ENCODE measurements at places on chromosomes 16 and 17.
A peak's percentile ranks its signal among the peaks of the same experiment; 100 is the strongest.

- DNase-seq = no peak
Measured at GRCh38 chr17:73379826-73380225, 68.0 kb upstream of the CDC42EP4 start.

GRCh38 chr16:66713076-66713475 is 16.5 kb upstream of the CMTM4 start:
- DNase-seq = no peak

GRCh38 chr16:88856122-88856827 is 472 bp downstream of the GALNS start:
- DNase-seq = no peak

- DNase-seq = no peak
Measured at GRCh38 chr17:4946312-4946976, 1.9 kb downstream of the PFN1 start.

DNA sequence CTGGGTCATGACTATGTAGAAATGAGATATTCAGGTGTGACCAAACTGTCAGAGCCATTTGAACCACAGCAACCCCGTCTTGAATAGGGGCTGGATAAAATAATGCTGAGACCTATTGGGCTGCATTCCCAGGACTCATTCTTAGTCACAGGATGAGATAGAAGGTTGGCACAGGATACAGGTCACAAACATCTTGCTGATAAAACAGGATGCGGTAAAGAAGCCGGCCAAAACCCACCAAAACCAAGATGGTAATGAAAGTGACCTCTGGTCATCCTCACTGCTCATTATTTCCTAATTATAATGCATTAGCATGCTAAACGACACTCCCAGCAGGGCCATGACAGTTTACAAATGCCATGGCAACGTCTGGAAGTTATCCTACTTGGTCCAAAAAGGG is 545.5 kb downstream of the TMEM114 start:
- no peak for DNase-seq

DNA sequence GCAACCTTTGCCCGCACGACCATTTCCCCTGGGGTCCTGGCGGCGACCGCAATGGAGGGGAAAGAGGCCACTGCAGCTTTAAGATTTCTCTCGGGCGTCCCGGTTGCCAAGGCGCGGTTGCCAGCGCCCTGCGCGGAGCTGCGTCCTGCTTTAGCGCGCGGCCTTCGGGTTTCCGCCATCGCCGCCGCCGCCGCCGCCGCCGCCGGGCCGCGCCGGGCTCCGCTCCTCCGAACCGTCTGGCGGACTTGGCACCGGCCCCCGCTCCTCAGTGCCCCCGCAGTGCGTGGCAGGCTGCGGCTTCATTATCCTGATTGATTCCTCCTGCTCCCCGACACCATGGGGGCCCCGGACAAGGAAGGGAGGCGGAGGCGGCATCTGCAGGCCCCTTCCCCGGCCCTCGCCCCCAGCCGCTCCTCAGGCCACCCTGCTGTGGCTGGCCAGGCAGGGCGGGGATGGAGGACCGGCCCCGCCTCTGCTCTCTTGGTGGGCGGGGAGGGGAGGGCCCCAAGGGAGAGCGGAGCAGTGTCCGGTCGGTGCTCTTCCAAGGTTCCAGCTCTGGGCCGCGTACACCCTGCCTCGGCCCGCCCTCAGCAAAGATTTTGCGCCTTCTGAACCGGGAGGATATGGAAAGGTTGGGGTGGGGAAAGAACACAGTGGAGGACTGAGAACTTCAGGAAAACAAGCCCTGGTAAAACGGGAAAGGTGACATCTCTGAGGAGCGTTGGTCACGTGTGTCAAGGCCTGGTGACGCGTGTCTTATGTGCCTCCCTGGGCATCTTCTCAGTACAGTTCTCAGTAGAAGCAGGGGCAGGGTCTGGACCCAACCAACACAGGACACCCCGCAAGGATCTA is 34.0 kb downstream of the NEUROD2 start:
- peak; percentile 70 for DNase-seq

- no peak for DNase-seq
Measured at GRCh38 chr17:77476006-77476405, 335.2 kb downstream of the SEC14L1 start.

DNA sequence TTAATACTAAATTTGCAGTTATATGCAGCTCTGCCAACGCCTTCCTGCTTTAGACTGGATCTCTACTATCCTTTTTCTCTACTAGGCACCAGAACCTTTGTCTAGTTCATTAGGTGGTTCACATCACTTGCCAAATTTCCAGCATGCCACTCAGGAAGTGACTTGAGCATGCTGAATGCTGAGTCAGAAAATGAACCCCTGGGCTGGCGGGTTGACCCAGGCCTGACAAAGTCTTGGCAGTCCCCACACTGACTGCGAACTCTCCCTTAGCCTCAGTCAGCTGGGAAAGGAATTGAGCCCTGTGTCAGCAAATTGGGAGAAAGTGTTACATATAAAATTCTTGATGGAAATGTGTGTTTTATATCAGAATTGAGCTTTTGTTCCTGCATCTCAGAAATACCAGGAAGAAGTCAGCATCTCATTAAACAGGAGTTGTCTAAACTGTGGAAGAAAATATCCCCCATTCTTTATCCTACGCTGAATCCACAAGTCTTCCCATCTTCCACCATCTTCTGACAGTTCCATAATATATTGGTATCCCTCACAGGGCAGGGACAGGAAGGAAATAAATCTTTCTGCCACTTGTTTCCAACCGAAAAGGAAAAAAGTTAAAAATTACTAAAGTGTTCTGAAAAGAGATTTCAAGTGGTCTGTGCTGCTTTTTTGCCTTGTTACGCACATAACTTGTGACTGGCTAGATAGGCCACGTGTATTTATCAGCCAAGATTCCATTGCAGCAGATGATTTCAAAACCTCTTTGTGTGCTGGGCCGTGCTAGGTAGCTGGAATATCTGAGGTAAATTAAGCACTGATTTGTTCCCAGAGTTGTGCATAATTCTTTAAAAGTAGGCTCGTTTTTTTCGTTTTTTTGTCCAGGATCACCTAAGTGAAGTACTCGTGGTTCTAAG is 16.7 kb upstream of the SLC12A3 start:
- DNase-seq = no peak

GRCh38 chr16:2176047-2176446 is 20.4 kb downstream of the CASKIN1 start:
- no peak for DNase-seq

GRCh38 chr16:56632156-56632847 is at the start of gene MT1M:
Gene MT1M, plus strand, starts transcription at chr16:56632659. Its CDS starts 73 bp downstream, at chr16:56632732.
- DNase-seq = no peak

- no peak for DNase-seq
Measured at GRCh38 chr17:64131606-64132270, 1.8 kb upstream of the ERN1 start.

DNA sequence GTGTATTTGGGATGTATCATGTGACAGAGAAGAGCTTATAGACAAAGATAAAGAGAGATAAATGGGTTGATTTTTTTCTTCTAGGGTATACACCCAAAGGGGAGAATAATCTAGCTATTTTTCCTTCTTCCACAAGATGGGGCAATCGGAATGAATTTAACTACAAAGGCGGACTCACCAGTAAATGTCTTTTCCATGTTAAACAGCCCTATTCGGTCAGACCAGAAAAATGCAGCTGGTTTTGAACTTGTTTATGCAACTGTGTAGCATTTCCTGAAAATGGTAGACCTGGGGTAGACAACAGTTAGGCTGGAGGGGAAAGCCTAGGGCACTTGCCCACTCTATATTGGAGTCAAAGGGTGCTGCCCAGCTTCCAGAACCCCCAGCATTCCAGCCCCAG is 477.1 kb downstream of the TOX3 start:
- peak; percentile 73 for DNase-seq

- DNase-seq = no peak
Measured at GRCh38 chr16:15594711-15595320, 48.1 kb downstream of the MARF1 start.

DNA sequence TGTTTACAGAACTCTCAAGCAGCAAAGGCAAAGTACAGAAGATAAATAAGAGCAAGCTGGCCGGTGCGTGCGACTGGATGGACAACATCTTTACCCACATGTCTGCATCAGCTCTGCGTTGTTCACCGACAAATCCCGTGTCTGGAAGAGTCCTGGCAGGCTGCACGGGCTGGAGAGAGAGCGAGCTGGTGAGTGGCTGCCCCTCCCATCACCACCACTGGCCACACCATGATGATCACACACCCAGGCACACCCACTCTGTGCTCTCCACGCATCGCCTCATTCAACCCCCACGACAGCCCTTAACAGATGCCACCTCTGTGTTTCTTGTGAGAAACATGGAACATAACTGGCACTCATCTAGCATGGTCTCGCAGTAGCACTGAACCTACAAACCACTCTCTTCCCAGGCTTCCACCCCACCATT is 59.2 kb downstream of the ANKRD11 start:
- DNase-seq = no peak

- no peak for DNase-seq
Measured at GRCh38 chr16:76207270-76207669, 69.9 kb upstream of the CNTNAP4 start.

- no peak for DNase-seq
Measured at GRCh38 chr16:3508736-3509135, 7.9 kb downstream of the CLUAP1 start.

- no peak for DNase-seq
Measured at GRCh38 chr16:67966549-67967182, 1.8 kb downstream of the SLC12A4 start.

DNA sequence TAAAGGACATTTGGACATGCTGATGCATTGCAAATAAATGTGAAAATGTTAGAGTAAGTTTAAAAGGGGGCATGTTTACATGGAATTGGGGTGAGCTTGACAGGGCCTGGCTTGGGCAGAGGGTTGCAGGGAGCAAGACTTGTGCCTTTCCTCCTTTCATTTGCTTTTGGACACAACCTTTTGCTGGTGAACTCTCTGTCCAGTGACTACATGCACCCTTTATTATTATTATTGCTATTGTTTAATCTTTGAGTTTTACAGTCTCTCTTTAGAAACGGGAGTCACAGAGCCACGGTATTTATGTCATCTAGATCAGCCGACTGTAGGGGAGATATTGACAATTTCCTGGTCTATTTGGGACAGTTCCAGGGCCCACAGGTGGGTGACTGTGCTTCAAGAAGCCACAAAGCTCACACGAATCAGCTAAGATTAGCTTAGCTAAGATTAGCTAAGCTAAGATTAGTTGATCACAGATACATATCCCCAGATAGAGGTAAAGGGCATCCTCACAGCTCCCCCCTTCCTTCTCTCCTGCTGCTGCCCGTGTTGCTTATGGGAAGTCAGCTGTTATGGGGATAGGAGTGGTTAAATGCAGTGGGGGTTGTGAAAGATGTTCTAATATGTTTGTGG is 28.9 kb upstream of the ETV4 start:
- DNase-seq = no peak

DNA sequence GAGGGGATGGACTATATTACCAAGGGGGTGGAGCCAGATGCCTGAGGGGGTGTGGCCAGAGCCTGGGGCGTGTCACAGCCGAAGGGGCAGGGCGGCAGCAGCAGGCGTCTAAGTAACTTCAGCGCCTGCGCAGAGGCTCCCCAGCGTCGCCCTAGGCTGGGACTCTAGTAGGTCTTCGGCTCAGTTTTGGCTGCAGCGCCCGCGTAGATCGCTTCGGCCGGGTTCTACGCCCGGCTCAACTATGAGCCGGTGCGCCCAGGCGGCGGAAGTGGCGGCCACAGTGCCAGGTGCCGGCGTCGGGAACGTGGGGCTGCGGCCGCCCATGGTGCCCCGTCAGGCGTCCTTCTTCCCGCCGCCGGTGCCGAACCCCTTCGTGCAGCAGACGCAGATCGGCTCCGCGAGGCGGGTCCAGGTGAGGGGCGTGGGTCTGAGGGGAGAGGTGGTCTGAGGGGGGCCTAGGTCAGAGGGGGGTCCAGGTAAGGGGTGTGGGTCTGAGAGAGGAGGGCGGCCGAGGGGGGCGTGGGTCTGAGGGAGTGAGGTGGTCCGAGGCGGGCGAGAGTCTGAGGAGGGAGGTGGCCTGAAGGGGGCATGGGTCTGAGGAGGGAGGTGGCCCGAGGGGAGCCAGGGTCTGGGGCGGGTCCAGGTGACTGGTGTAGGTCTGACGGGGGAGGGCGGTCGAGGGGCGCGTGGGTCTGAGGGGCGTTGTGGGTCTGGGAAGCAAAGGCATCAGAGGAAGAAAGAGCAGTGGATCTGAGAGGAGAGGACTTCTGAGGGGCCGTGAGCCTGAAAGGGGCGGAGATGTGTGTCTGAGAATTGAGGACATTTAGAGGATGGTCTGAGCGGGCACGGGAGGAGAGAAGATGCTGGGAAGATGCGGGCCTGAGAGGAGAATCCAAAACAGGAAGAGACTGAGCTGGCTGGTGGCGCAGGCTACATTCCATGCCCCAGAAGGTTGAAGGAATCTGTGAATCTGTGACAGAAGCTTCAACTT is at the start of gene LPCAT2:
TSS of gene LPCAT2 (plus strand) at position 132 of the 991 bp plus-strand sequence. CDS start at position 242, 110 bp downstream.
- DNase-seq = no peak

DNA sequence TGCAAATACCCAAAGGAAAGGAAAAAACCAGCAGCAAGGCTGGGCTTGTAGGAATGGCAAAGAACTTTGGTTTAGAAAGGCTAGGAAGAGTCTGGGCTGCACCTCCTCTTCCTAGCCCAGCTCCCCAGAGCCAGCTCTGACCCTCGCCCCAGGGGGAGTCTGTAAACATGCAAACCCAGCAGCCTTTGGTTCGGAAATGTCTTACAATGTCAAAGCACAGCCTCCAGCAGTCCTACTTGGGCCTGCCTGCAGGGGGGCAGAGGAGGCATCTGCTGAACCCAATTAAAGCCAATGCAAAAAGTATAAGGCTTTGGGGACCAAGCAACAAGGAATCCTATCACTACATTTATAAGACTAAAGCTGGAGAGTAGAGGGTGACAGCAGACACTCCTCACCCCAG is 5.0 kb upstream of the FTSJ3 start:
- DNase-seq = no peak

GRCh38 chr16:54199487-54200160 is 87.0 kb downstream of the IRX3 start:
- no peak for DNase-seq

- no peak for DNase-seq
Measured at GRCh38 chr17:70232466-70232865, 63.1 kb downstream of the KCNJ2 start.

- no peak for DNase-seq
Measured at GRCh38 chr16:75109732-75110243, 6.8 kb downstream of the LDHD start.

DNA sequence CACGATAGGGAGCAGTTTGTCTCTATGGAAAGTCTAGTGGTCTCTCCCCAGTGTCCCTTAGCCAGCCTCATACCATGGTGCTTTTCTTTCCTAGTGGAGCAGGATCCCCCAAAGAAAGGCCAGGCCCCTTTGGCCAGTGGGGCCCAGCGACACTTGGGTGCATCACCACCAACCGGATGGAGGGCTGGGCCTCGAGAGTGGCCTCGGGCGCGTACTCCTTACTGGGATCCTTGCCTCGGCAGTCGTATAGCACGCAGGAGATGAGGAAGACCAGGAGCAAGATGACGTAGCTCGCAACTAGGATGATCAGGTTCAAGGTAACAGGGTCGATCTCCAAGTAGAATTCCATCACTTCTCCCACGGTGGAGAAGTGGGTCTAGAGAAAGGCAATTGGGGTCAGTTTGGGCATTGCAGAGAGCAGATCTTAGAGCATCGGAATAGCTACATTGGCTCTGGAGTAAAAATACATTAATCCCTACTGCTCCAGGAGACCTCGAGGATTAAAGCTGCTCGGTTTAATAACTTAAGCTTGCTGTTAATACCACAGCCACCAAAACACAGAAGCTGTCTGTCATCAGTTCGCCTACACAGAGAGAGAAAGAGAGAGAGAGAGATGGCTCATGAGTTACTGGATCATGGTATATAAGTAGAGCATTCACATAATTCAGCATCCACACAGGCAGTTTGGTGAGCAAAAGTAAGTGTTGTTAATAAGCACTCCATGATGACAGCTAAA is at the start of gene SMIM36:
TSS of gene SMIM36 (minus strand) at position 467 of the 736 bp plus-strand sequence.
- DNase-seq = no peak
